Nephron progenitor cell (in vitro differentiated cells): ENCODE measurements at places on chromosomes 7 and 10.

DNA sequence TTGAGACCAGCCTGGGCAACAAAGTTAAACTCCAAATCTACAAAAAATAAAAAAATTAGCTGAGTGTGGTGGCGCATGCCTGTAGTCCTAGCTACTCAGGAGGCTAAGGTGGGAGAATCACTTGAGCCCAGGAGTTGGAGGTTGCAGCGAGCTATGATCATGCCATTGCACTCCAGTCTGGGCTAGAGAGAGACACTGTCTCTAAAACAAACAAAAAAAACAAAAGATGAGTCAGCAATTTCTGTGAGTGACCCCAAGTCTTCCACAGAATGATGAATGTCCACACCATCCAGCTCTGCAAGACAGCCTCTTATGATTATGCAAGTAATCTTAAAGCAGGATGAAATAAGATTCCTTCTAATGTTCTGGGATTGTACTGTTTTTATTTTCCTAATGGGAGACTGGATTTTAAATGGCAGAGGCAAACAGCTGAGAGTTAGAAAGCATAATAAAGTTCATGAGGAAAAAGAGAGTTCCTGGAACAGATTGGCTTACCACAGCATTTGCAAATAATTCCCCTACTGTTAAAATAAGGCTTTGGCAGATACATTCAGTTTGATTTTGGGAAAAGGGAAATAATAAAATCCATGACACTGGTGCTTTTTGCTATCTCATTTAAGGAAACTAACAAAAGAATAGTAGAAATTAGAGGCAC lies 18.9 kb upstream of the PRKAR2B start:
- DNase-seq: no peak

DNA sequence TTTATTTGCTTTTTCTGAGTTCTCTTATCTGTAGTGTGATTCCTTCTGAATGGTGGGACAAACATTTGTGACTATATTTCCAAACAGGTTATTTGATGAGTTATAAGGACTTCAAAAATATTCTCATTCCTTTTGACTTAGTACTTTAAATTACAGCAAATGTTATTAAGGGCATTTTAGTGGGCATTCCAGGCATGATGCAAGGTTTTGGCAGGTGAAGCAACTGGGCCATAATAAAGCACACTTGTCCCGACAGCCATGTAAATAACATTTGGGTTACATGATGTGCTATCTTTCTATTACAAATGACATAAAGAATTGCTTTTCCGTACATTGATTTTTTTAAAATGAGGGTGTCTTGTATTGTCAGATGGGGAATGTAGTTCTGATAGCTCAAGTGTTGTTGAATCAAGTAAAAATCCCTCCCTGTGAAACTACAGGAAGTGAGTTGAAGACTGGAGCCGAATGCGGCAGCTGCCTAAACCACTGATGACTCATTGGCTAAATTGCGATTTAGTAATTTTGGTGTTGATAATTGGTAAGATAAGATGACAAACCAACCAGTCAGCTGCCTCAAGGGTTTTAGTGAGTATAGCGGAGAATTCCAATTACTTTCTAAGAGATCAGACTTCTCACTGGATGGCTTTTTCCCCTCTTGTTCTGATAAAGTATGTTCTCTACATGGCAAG lies 231.3 kb upstream of the NPY start:
- no peak for DNase-seq

DNA sequence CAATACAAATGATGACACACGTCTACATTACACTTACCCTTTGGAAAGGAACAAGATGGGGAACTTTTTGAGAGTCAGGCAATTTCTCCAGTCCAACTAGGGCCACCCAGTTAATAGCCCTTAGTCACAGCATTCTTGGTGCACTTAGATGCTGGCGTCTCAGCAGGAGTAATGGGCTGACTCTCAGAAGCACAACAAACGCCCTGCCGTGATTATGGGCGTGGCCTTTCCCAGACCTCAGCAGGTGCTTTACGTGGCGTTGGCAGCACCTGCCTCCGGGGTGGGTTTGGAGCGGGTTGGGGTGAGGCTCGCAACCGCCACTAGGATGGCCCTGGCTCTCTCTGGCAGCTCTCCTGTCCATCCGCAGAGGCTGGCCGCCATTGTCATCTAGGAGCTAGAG lies 147.6 kb upstream of the SHH start:
- no peak for DNase-seq

- no peak for DNase-seq
Observed at GRCh38 chr10:44971935-44972757, 6.5 kb downstream of the DEPP1 start.

DNA sequence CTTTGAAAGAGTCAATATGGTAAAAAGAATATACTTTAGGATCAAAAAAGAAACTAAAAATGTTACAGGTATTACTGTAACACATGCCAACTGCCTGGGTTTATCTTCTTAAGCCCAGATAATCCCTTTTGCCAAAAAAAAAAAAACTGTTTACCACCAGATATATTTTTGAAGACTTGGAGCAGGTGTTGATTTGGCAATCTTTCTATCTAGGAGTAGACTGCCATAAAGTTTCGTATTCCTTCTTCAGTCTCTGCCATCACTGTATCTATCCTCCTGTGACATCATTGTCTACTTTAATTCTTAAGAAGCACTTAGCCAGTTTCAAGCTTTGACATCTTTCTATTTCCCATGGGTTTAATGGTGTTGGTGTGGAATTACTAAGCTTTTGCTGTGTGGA lies 161.0 kb downstream of the ST7 start:
- no peak for DNase-seq

- no peak for DNase-seq
Observed at GRCh38 chr10:128046953-128047290, 79.3 kb downstream of the MKI67 start.

DNA sequence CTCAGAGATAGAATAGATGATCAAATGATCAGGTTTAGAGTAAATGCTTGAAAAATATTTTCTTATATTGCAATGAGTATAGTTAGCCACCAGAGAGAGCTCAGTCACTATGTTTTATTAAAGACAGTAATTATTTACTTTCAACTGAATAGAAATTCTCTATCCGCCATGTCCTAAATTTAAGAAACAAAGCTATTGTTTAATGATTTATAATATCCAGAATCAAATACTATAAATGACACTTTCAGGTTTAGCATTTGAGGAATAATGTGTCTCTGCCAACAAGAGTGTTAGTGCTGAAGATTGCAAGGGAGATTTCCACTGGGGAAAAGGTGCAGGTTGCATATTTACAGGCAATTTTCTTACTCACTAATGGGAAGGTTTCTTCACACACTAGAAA lies 184.7 kb downstream of the DGKB start:
- DNase-seq: no peak

GRCh38 chr7:158397885-158398284 lies 189.7 kb downstream of the PTPRN2 start:
- no peak for DNase-seq

- DNase-seq: no peak
Observed at GRCh38 chr10:76723844-76724243, 913.8 kb downstream of the KCNMA1 start.

DNA sequence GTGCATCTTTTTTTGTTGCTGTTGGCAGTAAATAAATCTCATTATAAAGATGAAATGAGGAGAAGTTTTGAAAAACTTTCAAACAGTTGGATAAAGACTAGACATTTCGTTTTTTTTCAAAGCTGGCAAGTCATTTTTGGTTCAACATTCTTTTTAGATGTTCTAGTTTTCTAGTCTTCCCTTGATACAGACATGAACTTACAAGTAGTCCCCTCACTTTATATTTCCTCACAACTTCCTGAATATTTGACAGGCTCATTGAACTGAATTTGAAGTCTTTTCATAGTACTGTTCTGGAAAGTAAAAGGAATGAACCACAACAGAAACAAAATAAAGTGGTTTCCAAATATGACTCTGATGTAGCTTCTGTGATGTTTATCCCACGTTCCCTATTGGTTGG lies 134.2 kb downstream of the NRCAM start:
- DNase-seq: no peak

DNA sequence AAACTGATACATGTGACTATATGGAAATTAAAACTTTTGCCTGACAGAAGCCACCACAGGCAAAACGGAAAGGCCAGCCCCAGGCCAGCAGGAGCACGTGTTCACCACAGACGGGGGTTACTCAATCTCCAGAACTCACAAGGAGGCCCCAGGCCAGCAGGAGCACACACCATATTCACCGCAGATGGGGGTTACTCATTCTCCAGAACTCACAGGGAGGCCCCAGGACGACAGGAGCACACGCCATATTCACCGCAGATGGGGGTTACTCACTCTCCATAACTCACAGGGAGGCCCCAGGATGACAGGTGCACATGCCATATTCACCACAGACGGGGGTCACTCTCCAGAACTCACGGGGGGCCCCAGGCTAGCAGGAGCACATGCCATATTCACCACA lies 61.5 kb downstream of the NKX6-2 start:
- no peak for DNase-seq

DNA sequence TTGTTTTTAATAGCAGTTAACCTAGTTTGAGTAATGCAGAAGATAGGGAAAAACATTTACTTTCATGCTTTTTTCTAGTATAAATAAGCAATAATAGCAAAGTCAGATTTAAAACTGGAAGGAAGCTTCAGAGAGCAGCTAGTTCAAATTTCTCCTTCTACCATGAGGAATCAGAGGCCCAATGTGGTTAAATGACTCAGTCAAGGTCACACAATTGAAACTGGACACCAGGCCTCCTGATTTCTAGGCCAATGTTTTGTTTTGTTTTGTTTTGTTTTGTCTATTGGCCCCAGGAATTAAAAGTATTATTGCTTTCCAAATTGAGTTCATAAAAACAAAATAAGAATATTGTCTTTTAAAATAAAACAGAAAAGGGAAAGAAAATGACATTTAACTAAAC lies 122.3 kb downstream of the TRIL start:
- no peak for DNase-seq

DNA sequence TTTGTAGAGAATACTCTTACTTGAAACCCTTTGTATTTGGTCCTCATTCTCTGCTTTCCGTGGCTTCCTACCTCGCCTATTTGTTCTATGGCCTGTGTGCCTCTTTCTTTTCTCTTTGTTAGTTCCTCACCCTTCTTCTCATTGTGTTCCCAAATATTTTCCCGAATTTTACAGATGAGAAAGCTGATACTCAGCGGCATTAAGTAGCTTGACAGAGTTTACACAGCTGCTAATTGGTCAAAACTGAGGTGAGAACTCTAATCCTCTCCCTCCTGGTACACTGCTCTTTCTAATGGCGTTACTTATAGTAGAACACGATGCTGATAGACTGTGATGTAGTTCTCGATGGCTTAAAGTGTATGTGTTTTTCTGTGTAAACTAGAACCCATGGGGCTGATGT lies 80.7 kb upstream of the HDAC9 start:
- DNase-seq: no peak

- no peak for DNase-seq
Observed at GRCh38 chr10:49408519-49409306, 12.8 kb upstream of the DRGX start.

GRCh38 chr7:146115548-146115850 lies 1.1 kb upstream of the CNTNAP2 start:
- DNase-seq: no peak

DNA sequence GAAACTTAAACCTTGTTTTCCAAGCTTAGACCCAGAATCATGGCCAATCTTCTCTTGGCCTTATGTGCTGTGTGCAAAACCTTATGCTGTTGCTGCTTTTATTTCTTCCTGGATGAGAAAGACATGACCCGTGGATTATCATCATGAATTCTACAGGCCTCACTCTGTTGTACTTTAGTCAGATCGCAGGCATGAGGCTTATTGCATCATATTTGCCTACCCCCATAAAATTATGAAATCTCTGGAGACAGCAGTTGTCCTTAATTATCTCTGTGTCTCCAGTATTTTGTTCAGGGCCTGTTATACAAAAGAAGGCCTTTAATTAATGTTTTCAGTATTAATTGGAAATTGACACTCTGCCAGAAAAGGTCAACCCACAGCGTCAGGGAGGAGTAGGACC lies 71.6 kb downstream of the PLCE1 start:
- DNase-seq: no peak

DNA sequence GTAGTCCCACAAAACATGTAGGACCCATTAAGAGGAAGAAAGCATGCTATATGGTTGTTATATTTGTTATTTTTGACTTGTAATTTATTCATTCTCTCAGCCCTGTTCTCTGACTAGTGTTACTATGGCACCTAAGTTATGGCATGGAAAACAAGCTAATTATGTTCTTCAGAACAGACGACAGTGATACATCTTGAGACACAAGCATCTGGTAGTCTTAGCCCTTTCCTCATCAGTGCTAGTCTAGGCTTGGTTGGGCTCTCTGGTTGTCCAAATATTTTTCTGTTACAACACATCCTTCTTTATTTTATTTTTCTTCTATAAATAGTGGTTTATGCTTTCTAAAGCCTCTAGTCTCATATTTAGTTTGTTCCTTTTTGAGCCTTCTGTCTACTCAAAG lies 308.3 kb upstream of the KAT6B start:
- no peak for DNase-seq

DNA sequence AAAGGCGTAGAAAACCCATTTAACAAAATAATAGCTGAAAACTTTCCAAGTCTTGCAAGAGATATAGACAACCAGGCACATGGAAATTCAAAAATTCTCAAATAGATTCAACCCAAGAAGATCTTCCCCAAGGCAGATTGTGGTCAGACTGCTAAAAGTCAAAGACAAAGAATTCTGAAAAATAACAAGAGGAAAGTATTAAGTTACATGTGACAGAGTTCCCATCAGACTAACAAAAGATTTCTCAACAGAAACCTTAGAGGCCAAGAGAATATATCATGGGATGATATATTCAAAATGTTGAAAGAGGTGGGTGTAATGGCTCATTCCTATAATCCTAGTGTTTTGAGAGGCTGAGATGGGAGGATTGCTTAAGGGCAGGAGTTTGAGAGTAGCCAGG lies 59.8 kb downstream of the TMEM178B start:
- DNase-seq: no peak

DNA sequence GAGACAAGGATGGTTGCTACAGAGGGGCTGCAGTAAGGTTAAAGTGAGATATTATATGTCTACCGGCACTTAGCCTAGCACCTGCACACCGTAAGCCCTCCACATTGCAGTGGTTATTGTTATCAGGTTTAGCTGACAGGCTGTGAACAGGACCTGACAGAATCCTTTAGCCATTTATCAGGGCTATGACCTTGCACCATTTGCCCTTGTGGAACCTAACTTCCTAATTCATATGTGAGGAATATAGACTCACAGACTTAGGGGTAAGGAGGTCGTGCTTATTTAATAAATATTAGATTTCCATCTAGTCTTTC lies 10.1 kb downstream of the NCOA4 start:
- no peak for DNase-seq
